ENCODE measurements at places on chromosomes 13 and 19.

- DNase-seq: no peak
Observed at GRCh38 chr19:10087296-10088061, 1.4 kb downstream of the SHFL start.

DNA sequence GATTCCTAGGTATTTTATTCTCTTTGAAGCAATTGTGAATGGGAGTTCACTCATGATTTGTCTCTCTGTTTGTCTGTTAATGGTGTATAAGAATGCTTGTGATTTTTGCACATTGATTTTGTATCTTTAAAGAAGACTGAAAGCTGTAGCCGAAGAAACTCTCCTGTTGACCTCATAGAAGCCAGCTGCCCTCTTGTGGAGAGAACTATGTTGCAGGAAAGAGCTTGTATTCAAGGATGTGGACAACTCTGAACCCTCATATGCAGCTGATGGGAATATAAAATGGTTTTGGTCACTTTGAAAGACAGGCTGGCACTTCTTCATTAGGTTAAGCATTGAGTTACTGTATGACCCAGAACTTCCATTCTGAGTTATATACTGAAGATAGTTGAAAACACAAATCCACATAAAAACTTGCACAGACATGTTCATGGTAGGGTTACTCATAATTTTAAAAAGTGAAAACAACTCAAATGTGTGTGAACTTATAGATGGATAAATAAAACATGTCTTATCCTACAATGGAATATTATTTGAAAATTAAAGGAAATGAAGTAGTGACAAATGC lies 65.8 kb upstream of the SLITRK6 start:
- DNase-seq: no peak

GRCh38 chr13:39415008-39415802 lies 187.8 kb downstream of the LHFPL6 start:
- DNase-seq: no peak

GRCh38 chr13:22189176-22190048 lies 518.5 kb downstream of the FGF9 start:
- DNase-seq: no peak

DNA sequence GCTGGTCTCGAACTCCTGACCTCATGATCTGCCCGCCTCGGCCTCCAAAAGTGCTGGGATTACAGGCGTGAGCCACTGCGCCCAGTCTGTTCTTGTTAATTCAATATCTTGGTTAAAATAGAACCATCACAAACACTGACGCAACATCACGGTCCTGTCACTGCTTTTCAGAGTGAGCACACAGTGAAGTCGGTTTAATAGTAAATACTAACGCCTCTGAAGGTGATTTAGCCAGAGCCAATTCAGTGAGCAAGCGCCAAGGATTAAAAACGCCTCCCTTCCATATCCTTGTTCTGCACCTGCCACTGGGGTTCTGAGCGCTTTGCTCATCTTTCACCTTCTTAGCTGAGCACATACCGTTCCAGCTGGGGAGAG lies 30.3 kb downstream of the LAMP1 start:
- DNase-seq: no peak

- no peak for DNase-seq
Observed at GRCh38 chr13:109816112-109816807, 29.9 kb upstream of the IRS2 start.

DNA sequence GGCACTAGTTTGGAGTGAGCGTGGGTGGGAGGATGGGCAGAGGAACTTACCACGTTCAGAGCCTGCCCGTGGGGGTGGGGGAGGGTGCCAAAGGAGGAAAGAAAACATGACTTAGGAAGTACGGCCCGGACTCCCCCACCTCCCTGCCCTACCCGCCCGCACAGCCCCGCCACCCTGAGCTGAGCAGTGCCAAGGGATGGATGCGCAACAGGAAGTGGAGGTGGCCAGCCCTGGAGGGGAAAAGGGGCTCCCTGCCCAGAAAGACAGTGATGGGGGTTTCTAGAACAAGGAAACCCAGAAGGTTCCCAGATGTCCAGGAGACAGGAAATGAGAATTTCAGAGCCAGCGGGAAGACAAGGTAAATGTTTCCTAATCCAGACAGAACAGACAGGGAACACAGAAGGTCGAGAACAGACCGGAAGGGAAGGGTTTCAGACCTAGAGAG lies 6.3 kb downstream of the TEAD2 start:
- DNase-seq: no peak

DNA sequence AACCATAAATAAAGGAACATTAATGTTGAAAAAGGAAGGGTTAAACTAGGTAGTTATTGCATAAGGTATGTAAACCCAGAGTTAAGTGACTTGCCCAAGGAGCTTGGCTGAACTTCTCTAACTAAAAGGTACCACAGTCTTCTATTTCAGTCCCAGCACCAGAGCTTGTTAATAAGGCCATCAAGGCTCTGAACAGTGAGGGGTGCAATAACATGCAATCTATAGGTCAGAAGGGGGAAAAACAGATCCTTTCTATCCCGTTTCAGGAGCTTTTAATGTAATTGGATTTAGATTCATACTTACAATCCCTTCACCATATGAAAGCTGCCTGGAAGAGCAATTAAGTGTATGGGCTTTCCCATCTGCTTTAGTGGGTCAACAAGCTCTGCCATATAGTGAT lies 441.5 kb upstream of the SPRY2 start:
- DNase-seq: no peak

GRCh38 chr19:41334793-41335192 lies 18.9 kb downstream of the TGFB1 start:
- no peak for DNase-seq

GRCh38 chr13:24153979-24154701 lies 6.4 kb upstream of the SPATA13 start:
- DNase-seq: no peak

GRCh38 chr19:47658431-47659348 lies 49.8 kb downstream of the BICRA start:
- no peak for DNase-seq

GRCh38 chr19:12778017-12778904 lies 2.9 kb upstream of the HOOK2 start:
- peak; percentile 63 for DNase-seq

GRCh38 chr13:27130223-27130978 lies 41.2 kb downstream of the USP12 start:
- no peak for DNase-seq

DNA sequence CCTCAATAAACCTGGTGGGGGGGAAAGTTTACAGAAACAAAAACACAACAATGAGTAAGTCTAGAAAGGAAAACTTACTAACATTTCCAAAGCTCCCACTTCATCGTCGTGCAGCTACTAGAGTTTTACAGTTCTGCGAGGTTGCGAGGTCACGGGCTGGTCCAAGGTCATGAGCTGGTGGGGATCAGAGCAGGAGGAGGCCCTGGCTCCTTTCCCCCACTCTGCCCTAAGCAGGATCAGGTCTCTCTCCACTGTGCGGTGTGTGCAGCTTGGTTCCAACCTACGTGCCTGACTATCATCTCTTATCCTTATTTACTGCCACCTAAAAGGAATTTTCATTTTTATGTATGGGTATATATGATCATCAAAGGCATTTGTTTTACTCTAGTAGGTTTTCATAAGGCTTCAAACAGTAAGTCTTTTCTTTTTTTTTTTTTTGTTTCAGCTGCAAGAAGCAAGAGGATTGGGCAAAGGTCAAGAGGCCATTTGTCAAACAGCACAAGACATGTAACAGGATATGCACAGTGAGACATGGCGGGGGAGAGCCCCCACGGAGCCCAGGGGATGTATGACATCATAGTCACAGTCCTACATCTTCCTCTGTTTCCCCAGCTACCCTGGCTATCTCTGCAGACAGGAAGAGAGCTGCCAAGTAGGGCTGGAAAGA lies 76.6 kb upstream of the POMP start:
- no peak for DNase-seq

DNA sequence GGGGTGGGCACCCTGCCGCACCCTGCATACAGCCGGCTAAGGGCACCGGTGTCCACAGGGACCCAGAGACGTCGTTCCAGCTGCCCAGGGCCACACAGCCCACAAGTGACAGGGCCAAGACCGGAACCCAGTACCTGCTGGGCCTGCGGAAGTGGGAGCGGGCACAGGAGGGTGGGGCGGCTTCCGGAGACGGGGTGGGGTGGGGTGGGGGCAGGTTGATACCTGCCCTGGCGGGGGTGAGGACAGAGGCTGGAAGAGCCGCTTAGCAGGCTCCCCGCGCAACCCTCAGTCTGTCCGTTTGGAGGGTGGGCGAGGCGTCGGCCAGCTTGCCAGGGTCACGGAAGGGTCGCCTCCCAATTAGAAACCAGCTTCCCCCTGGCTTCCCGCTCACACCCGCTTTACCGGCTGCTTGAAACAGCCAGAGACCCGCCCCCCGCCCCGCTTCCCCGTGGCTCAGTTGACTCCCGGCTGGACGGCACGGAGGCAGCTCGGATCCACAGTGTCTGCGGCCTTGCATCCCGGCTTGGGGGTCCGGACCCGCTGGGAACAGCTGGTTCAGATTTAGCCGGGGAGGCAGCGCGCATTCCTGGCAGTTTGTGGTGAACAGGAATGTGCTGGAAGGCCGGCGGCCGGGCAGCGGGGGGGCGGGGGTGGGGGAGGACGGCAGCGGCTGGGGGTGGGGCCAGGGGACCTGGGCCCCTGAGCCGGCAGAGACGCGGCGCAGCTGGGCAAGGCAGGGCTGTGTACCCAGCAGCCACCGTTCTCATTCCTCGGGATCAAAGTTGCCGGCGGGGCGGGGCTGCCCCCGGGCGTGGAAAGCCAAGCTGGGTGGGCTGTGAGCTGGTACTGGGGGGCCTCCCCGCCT lies 1.9 kb downstream of the CNN2 start:
- peak; percentile 82 for DNase-seq

- DNase-seq: peak; percentile 81
Observed at GRCh38 chr19:8569066-8569771, 8.0 kb downstream of the MYO1F start.

GRCh38 chr19:12749938-12750521 lies 1.6 kb upstream of the BEST2 start:
- no peak for DNase-seq

- DNase-seq: no peak
Observed at GRCh38 chr19:18319591-18320135, 3.2 kb downstream of the LSM4 start.

GRCh38 chr19:29966588-29967249 lies 24.7 kb downstream of the URI1 start:
- no peak for DNase-seq

DNA sequence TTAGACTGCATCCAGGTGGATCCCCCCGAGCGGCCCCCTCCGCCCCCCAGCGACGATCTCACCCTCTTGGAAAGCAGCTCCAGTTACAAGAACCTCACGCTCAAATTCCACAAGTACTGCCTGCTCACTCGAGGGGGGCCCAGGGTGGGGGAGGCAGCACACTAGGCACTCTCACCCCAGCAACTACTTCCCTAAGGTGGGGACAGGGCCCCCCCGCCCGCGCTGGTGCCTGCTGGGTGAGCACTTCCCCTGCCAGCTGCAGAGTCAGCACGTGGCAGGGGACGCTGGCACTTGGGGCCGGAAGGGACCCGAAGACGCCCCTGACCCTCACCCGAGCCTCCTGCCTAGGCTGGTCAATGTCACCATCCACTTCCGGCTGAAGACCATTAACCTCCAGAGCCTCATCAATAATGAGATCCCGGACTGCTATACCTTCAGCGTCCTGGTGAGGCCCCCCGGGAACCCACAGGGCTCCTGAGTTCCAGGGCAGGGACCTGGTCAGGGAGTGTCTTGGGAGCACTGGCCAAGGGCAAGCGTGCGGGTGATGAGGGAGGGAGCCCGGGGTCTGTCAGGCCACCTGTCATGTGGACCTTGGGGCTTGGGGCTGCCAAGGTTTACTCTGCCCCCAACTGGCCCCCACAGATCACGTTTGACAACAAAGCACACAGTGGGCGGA lies 5.2 kb downstream of the MCOLN1 start:
- DNase-seq: no peak

DNA sequence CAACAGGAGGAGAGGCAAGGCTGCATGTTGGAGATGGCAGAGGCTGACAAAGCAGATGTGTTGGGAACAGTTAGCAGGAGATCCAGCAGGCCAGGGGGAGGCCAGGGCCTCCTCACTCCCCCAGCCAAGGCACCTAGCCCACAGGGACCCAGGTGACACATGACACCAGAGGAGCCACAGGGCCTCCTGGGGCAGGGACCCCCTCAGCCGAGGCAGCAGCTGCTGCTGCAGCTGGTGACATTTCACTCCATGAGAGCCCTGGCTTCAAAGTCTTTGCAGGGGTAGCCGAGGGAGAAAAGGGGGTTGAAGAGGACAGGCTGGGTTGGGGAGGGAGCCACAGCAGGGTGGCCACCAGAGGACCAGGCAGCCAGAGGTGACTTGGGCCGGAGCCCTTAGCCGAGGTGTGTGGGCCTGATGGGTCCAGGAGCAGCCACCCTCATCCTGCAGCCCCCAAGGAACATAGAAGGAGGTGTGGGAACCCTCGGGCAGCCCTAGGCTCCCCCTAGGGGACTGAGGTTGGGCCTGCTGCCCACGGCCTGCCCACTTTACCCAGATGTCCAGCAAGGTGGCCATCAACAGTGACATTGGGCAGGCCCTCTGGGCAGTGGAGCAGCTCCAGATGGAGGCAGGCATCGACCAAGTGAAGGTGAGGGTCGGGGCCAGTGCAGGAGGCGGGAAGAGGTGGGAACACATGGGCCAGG lies at the start of gene GNG14:
TSS of gene GNG14 (plus strand) at position 503 of the 701 bp plus-strand sequence. CDS start at position 554, 51 bp downstream.
- DNase-seq: no peak

GRCh38 chr13:109545931-109546330 lies 240.5 kb downstream of the IRS2 start:
- no peak for DNase-seq

GRCh38 chr19:30171795-30172612 lies 200.2 kb upstream of the ZNF536 start:
- DNase-seq: no peak

DNA sequence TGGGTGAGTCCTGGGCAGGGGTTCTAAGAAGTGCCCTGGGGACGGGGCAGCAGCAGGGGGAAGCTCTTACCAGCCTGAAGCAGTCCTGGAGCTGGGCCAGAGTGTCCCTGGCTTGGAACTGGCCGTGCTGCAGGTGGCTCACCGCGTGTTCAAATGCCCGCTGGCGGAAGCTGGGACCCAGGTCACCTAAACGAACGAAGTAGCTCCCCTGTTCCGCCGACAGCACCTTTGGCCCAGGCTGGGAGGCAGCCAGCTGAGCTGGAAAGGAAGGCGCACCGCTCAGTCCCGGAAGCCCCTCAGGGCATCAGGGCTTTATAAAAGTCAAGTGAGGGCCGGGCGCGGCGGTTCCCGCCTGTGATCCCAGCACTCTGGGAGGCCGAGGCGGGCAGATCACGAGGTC lies 9.6 kb downstream of the PLIN4 start:
- DNase-seq: no peak

- DNase-seq: no peak
Observed at GRCh38 chr13:58950911-58951310, 1212.8 kb downstream of the DIAPH3 start.

DNA sequence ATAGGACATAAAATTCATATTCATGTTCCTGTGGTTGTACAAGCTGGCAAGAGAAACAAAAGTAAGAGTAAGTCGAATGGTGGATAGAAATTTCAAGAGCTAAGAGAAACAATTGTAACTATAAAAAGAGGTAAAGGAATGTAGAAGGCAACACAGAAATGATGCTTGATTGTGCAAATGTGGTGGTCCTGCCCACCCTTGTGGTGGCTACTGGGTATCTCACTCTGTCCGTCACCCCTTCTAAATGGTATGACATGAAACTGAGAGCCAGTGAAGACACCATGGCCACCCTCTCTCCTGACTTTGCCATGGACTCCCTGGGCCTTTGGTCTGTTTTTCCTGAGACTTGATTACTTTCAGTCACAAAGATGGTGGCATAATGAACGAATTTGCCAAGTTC lies 925.9 kb upstream of the SLITRK6 start:
- no peak for DNase-seq

GRCh38 chr13:66021846-66022245 lies 1208.3 kb downstream of the PCDH9 start:
- DNase-seq: no peak

- DNase-seq: no peak
Observed at GRCh38 chr13:58619396-58620113, 988.0 kb downstream of the PCDH17 start.

All from CD4-positive, alpha-beta T cell treated with Interleukin-17A for 4 hours (primary cell).